Stomach (tissue), 19 donors: ENCODE measurements at places on chromosomes 5 and 9. TPM values are rescaled to one million over a fixed set of nuclear protein-coding genes. Genes with fewer than 3 reads are reported as not detected.

GRCh38 chr9:131019388-131020239 is 10.6 kb downstream of the LAMC3 start:
- no peak for DNase-seq

- DNase-seq, result no peak
These were observed 4.9 kb upstream of the FOXE1 start for GRCh38 chr9:97848215-97848479.

- peak; percentile 67 for DNase-seq
These were observed 38.9 kb upstream of the STXBP1 start for GRCh38 chr9:127572961-127573721.

IDNK gene
- 12.8 TPM for polyA plus RNA-seq
